ENCODE measurements at places on chromosomes 3 and 15. TPM values are rescaled to one million over a fixed set of nuclear protein-coding genes. Genes with fewer than 3 reads are reported as not detected.

DNA sequence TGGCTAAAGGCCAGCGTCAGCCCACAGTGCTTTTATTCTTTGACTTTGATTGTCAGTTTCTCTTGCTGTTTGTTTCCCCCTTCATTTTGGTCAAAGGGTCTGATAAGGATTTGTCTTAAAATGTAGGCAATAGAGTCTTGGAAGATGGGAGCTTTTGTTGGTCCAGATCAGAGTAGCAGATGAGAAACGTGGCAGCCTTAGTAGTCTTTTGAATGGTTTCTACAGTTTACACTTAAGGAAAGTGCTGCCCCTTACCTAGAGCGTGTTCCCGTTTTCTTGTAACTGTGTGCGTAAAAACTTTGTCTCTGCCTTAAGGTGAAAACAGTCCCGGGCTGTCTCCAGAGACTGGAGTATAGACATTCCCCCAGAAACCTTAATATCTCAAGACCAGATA is 630 bp downstream of the LXN start:
- no peak for DNase-seq

DNA sequence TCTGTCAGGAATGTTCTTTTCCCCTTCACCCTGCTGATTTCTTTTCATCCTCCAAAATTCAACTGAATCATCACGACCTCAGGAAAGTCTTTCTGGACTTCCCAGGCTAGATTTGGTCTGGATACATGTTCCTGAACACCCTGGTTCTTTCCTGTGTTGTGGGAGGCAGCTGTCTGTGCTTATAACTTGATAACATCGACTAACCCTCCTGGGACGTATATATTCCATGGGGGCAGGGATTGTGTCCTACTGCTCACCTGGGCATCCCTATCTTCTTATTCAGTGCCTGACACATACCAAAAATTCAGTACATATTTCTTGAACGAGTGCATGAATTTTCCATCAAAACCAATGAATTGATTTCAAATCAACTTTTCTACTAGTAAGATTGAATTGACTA is 47.6 kb upstream of the MEF2A start:
- no peak for DNase-seq

DNA sequence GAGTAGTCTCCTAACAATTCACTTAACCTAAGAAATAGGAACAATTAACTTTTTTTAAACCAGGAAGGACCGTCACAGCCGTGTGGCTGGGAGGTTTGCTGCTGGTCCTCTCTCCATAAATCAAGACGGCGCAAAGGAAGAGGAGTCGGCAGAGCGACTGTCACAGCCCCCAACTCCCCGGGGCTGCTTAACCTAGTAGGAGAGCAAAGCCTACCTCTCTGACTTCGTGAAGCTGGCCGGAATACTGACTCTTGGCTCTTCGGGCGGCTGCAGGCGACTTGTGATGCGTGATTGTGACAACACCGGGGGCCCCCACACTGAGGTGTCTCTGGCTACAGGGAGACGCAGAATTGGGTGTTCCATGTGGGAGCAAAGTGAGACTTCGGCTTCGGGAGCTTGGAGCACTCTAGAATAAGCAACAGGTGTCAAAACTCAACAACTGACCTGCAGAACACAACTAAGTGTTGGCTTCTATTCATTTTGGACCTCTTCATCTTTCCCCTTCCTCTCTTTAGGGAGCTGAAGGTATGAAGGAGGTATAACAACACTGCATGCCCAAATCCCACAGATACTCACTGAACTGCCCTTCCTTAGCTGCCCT is 151.1 kb downstream of the OSBPL10 start:
- no peak for DNase-seq

- no peak for DNase-seq
Observed at GRCh38 chr3:89108291-89108550, 800 bp downstream of the EPHA3 start.

GRCh38 chr3:38154033-38154494 is 11.3 kb upstream of the OXSR1 start:
- DNase-seq = no peak

- DNase-seq = no peak
Observed at GRCh38 chr15:30953731-30954378, 37.6 kb downstream of the MTMR10 start.

DNA sequence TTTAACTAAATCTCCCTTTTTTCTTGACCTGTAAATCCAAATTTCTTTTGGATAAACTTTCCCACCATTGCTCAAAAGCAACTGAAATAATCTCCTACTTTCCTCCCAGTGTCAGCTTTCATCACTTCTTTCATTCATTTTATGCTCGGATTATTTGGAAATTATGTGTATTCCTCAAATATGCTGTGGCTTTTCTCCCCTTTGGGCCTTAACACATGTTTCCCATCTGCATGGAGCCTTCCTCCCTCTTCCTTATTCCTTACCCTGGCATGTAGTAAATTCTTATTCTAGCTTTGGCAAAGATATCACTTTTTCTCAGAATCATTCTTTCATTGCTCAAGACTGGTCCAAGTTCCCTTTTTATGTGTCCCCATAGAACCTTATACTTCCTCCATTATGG is 41.8 kb upstream of the TUSC7 start:
- no peak for DNase-seq

DNA sequence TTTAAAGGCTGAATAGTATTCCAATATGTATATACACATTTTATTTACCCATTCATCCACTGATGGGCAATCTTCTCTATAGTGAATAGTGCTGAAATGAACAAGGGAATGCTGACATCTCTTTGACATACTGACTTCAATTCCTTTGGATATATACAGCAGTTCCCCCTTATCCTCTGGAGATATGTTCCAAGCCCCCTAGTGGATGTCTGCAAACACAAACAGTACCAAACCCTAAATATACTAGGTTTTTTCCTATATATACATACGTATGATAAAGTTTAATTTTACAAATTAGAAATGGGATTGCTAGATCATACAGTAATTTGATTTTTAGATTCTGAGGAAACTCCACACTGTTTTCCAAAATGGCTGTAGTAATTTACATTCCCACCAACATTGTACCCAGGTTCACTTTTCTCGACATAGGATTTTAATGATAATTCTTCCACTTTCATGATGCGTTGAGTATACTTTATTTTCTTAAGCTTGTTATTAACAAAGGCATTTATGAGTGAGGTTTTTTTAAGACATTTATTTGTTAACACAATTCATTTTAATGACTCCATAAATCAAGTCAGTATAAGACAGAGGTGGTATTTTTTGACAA is 38.2 kb downstream of the VPS13C start:
- DNase-seq = no peak

- DNase-seq = no peak
Observed at GRCh38 chr3:29280404-29281093, at the start of gene RBMS3. TSS of gene RBMS3 (plus strand) at chr3:29281071.

DNA sequence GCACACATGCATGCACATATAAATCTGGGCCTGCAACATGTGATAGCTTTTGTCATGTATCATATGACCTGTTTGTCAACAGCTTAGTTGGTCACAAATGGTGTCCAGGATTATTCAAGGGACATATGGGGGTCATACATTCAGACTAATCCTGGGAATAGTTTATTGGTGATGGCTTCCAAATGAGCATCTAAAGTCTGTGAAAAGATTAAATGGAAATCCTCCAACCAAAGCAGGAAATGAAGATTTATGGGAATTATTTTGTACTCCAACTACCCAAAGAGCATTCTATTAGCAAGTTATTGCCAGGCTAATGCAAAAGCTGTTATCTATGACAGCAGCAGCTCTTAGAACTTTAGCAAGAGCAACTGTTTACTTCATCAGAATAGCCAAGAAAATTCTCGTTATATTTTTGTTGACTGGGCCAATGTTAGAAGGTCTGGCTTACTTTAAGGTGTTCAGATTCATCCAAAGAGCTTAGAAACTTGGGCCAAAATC is 7.1 kb downstream of the FSTL1 start:
- no peak for DNase-seq

- no peak for DNase-seq
Observed at GRCh38 chr3:9067352-9067975, 104.2 kb upstream of the RAD18 start.

DNA sequence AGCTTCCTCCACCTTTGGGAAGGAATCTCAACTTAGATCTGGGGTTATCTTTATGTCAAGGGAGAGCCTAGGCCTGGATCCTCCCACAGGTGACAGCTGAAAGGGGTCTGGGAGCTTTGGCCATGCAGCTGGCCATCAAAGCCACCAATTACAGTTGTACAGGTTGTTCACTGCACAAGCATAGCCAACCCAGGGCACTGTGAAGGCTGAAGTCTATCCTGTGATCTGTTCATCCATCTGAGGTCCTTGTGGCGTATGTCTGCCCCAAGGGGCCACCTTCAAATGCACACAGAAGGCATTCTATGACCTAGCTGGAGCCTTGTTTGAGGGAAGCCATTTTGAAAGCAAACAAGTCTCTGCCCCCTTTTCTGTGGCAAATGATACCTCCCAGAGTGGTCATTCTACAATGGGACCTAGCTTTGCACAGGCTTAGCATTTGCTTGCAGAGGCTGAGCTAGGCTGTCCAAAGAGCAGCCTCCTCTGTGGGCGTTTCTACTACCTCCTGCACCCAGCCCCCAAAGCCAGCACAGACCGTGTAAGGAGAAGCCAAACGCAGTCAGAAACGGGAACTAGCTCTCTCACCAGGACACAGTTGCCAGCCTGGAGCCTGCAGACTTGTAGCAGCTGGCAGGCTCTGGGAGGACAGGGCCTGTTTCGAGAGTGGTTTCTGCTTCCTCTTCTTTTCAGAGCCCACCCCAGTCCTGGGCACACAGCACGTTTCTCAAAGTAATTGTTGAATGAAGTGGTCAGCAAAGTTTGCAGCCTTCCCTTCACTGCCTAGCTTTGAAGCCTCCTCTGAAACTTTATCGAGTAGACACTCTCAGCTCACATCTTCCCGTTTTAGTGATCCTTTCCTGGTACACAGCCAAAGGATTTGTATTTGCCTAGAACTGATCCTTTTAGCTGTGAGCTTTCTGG is 157.3 kb upstream of the SMAD3 start:
- no peak for DNase-seq

DNA sequence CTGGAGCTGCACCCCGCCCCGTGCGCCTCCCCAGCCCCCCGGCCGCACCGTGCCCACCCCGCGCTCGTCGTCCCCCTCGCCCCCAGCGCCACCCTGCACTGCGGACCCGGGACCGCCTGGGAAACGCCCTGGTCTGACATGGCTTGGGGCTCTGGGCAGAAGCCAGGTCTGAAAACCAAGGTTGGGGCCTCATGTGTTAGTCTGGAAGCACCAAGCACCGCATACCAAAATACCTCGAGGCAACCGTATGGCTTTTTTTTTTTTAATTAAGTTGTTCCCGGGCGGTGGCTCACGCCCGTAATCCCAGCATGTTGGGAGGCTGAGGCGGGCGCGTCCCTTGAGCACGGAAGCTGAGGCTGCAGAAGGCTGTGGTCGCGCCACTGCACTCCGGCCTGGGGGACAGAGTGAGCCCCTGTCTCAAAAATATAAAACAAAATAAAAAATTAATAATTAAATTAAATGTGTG is 91.5 kb upstream of the CHD2 start:
- DNase-seq = no peak

DNA sequence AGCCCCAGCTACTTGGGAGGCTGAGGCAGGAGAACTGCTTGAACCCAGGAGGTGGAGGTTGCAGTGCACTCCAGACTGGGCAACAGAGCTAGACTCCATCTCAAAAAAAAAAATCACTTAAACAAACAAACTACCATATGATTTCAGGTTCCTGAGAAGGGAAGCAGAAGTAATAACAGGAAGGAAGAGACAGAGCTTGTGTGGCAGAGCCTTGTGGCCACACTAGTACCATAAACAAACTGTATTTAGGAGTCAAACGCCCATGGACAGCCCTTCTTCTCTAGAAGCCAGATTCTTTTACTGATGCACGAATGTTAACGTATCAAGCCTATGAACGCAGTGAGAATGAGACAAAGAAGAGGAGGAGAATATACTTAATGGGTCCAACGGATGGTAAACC is 12.0 kb downstream of the MTMR10 start:
- DNase-seq = no peak

GRCh38 chr3:156300929-156301840 is 180.8 kb downstream of the KCNAB1 start:
- DNase-seq = no peak

- DNase-seq = no peak
Observed at GRCh38 chr3:41120460-41120859, 78.8 kb upstream of the CTNNB1 start.

DNA sequence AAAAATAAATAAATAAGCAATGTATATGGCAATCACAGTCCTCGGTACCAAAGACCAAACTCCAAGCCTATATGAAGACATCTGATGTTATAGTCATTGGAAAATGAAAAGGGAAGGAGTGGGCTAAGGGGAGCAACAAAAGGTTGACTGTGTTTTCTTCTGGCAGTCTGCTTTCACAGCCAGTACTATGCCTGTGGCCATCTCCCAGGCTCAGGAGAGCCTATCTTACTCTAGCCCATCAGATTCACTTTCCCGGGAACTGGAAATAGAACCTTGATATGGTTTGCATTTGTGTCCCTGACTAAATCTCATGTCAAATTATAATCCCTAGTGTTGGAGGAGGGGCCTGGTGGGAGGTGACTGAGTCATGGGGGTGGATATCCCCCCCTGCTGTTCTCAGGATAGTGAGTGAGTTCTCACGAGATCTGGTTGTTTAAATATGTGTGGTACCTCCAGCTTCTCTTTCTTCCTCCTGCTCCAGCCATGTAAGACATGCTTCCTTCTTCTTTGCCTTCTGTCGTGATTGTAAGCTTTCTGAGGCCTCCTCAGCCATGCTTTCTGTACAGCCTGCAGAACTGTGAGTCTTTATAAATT is 105.3 kb downstream of the PLCH1 start:
- no peak for DNase-seq

DNA sequence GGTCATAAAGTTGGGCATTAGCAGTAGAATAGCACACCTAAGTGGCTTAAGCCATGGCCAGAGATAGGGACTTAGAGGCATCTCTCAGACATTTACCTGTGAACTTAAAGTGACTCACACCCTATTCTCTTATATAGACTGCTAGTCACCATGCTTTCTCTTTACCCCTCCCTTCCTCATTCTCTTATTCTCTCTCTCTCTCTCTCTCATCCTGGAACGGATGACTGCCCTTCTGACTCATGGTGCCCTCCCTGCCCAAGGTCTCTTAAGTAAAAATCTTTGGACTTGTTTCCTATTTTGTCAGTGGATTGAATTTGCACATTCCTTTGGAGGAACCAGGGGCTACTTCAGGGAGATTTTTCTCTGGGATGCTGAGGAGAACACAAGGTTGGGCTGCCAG is 58.8 kb downstream of the NPAP1 start:
- no peak for DNase-seq

DNA sequence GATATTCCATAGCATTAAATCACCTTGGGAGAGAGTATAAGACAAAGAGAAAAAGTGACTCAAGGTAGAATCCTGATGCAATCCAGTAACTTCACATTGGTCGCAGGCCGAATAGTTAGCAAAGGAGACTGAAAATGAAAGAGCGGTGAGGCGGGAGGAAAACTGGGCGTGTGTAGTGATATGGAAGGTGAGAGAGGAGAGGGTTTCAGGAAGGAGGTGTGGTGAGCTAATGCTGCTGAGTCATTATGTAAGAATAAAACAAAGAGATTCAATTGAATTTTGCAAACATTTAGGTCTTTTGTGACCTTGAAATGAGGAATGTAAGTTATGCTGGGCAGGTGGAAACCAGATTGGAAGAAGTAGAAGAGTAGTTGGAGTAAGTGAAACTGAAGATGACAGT is 235.3 kb downstream of the C3orf38 start:
- DNase-seq = no peak

The THAP10 gene
- total RNA-seq = not detected

The CKMT1B gene
- total RNA-seq = not detected

The VPS18 gene
- 16.7 TPM for total RNA-seq

The RASGRP1 gene
- 55.5 TPM for total RNA-seq
